AG04449 (cell line): ENCODE measurements at places on chromosomes 1 and 21.

- no peak for DNase-seq
Measured at GRCh38 chr1:9180111-9180819, 51.4 kb upstream of the GPR157 start.

DNA sequence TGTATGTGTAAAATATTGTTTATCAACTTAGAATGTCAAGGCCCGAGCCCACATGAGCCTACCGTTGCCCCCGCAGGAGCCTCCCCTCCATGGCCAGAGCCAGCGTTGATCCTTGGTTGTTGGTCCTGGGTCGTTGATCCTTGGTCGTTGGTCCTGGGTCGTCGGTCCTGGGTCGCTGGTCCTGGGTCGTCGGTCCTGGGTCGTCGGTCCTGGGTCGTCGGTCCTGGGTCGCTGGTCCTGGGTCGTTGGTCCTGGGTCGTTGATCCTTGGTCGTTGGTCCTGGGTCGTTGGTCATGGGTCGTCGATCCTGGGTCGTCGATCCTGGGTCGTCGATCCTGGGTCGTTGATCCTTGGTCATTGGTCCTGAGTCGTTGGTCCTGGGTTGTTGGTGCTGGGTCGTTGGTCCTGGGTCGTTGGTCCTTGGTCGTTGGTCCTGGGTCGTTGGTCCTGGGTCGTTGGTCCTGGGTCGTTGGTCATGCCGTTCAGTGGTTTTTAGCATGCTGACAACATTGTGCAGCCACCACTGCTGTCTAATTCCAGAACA is 105.0 kb upstream of the TMEM51 start:
- DNase-seq: no peak

DNA sequence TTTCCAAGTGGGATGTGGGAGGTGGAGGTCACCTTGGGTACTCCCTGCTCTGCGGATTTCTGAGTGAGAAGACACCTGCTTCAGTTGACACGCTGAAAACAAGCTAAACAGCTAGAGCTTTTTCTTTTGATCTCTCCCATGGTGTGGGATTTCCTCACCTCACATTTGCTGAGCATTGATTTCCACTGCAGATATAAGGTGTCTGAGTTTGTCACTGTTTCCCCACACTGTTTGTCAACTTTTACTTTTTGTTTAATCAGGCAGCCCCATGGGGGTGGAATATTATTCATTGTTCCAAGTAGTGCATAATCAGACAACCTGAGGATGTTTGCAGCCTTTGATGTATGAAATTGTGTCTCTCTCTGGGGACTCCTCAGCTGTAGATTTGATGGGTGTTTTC is 49.5 kb downstream of the FASLG start:
- DNase-seq: no peak

GRCh38 chr1:180571060-180571831 is 12.5 kb downstream of the OVAAL start:
- no peak for DNase-seq

- no peak for DNase-seq
Measured at GRCh38 chr1:143643148-143643885, 328.5 kb downstream of the FAM72C start.

- DNase-seq: no peak
Measured at GRCh38 chr1:177948336-177948972, 21.4 kb downstream of the SEC16B start.

GRCh38 chr21:18951271-18952038 is 547.9 kb upstream of the TMPRSS15 start:
- no peak for DNase-seq

GRCh38 chr1:26287033-26287711 is 7.3 kb downstream of the SH3BGRL3 start:
- no peak for DNase-seq

- DNase-seq: no peak
Measured at GRCh38 chr1:41409825-41410224, 48.6 kb downstream of the FOXO6 start.

GRCh38 chr1:59013276-59013927 is 229.6 kb upstream of the JUN start:
- no peak for DNase-seq

DNA sequence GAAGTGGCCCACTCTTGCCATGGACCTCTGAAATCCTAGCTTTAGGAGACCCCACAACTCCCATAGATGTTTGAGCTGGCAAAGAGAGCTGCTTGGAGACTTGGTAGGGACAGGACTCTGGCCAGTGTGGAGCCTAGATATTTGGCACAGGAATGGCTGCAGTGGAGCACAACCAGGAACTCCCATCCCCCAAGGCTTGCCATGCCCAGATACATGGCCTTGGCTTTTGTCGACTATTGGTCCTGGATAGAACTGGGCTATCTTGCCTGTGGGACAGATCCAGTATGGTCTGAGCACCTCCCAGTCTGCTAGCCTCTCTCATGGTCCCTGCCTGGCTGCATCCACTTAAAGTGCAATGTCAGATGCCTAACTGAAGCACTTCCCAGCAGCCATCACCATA is 7.8 kb upstream of the GBP2 start:
- DNase-seq: no peak

- no peak for DNase-seq
Measured at GRCh38 chr1:245019910-245020486, 134.8 kb upstream of the KIF26B start.

- no peak for DNase-seq
Measured at GRCh38 chr21:19507682-19508260, 1104.2 kb upstream of the TMPRSS15 start.

DNA sequence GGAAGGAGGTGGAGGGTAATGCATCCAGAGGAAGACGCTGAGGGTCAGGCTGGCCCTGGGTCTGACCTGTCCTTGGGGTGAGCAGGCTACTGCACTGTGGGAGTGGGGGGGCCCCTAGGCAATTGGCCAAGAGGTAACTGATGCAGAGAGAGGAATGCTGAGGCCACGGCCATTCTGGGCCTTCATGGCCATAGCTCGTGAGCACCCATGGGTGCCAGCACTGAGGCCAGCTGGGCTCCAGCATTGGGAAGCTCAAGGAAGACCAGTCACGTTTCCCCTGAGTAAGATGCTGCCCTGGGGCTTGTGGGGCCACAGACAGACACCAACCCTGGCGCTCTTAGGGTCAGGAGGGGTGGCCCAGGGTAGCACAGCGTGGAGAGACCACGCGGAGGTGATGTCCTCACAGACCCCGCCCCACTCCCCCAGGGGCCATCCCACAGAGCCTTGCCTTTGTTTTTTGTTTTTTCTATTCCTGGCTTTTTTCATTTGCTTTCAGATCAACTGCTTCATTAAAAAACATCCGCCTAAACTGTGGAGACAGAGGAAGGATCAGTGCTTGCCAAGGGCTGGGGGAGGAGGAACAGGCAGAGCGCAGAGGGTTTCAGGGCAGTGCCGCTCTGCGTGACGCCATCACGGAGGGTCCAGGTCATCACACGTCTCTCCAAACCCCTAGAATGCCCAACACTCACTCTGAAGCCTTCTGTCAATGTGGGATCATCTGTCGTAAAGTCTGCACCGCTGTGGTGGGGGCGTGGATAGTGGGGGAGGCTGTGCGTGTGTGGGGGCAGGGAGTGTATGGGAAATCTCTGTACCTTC is 61.1 kb downstream of the SIK1 start:
- no peak for DNase-seq

DNA sequence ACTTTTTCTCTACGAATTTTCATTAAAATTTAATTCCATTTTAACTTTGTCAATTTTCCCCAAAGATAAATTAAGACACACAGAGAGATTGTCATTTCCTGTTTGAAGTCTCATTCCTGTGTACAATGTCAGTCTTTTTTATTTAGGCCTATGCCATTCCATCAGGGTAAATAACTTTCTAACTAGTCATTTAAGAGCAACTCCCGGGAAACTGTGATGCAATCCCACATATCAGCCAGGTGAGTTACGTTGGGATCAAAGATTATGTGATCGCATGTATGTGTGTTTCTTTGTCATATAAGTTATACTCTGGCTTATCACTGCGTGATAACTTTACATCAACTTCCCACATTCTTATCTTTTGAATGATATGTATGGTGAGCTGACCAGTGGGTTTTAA is 86.1 kb upstream of the S1PR1 start:
- no peak for DNase-seq

- no peak for DNase-seq
Measured at GRCh38 chr1:206842854-206843253, 22.6 kb upstream of the IL20 start.

DNA sequence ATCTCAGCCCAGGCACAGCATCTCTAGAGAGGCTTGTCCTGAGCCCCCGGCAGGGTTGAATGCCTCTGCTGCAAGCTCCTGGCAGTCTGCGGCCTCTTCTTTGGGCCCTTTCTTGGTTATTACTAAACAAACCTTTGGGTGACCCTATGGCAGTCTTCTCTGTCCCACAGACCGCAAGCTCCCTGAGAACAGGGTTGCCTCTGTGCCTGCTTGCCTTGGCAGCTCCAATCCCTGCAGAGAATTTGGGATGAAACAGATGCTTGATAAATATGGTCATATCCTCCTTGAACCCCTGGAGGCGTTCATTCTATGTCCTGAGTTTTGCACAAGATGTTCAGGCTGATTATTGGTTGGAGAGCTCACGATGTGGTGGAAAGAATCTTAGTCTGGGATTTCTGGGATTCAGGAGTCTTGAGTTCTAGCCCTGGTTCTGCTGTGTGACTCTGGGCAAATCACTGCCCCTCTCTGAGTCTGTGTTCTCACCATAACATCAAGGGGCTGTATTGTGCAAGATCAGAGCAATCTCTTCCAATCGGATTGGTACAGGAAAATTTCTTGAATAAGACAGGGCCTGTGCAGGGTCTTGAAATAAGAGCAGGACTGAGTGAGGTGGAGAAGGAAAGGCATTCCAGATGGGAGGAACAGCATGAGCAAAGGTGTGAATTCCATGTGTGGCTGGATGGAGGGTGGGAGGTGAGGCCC is 49.6 kb downstream of the EDN2 start:
- no peak for DNase-seq

DNA sequence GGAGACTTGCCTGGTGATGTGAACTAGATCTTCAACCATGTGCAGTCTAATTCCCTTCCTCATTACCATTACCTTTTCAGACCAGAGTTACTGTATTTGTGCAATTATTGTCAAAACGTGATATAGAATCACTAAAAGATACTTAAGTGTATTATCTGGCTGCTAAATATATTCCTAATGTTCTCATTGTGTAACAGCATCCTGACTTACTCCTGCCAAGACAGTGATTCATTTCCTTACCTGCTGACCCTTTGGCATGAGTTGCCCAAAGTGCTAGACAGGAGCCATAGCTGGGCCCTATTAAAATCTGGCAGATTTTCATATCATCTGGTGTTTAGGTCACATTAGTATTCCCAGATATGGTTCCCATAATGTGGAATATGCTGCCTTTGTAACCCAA is 598.3 kb upstream of the CAMK1G start:
- no peak for DNase-seq

DNA sequence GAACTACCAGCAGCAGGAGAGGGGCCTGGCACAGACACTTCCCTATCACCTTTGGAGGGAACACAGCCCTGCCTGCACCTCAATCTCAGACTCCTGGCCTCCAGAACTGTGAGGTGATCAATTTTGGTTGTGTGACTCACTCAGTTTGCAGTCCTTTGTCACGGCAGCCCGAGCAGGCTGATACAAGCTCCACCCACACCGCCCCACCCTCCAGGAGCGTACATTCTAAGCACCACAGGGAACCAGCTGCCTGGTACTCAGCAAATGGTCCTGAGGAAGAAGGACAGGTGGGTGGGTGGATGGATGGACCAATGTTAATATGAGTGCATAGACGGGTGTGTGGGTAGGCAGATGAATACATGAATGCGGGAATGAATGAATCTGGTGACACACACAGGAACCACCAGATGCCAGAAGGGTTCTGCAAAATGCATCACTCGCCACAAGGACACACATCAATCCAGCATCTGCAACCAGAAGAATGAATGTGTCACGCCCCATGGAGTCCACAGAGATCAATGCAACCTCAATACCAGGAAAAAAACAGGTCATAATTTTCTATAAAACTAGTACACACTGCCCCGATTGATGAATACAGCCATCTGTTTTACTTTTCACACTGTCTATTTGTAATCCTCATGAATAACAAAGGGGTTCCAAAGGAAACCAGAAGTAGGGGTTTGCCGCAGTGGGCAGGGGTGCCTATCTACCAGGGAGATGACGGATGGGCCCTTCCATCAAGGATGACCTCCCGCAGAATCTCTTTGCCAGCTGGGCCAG is 284.5 kb downstream of the NPHP4 start:
- DNase-seq: no peak

DNA sequence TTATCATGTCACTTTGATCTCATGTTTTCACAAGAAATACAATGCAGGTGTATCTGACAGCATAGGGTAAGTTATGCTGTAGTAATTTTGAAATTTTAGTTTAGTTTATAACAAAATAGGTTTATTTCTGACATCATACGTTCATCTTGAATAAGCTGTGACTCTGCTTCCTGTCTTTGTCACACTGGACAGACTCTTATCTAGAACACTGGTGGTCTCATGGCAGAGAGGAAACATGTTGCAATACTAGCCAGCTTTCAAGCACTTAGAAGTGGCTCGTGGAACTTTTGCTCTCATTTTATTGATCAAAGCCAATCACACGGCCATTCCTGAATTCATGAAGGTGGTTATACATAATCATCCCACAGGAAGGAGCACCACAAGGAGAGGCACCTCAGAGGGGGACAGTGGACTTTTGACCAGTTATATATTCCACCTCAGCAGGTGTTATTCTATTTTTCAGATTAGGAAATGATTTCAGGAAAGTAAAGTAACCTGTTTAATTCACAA is 46.5 kb downstream of the CYP2J2 start:
- DNase-seq: no peak

DNA sequence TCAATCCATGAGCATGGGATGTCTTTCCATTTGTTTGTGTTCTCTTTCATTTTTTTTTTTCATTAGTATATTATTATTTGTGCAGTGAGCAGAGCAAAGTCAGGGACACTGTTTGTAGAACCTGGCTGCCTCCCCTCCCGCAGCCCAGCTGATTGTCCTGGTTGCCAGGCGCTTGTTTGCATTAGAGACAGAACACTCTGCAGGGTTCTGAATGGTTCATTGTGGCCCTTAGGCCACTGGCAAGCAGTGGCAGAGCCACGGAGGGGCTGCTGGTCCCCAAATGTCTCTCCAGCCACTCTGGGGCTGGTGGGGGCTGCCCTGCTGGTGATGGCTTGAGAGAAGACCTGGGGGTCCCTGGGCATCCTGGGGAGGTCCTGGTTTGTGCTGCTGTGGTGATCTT is 29.0 kb downstream of the ETS2 start:
- DNase-seq: no peak

DNA sequence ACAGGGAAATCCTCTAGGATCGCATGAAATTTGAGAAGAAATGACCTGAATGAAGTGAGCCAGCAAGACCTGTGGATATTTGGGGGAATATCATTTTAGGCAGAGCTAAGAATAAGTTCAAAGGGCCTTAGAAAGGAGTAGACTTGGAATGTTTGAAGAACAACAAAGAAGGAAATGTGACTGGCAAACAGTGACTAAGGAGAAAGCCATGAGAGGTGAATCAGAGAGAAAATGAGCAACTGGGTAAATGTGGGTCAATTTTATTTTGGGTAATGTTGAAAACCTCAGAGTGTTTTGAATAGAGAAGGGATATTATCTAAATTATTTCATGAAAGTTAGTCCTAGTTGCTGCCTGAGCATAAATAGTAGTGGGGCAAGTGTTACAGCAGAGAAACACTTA is 672.8 kb downstream of the LMO4 start:
- peak; percentile 12 for DNase-seq

GRCh38 chr1:160963521-160963920 is 8.9 kb upstream of the ITLN2 start:
- DNase-seq: no peak
